ENCODE measurements at places on chromosomes 11 and 22.

DNA sequence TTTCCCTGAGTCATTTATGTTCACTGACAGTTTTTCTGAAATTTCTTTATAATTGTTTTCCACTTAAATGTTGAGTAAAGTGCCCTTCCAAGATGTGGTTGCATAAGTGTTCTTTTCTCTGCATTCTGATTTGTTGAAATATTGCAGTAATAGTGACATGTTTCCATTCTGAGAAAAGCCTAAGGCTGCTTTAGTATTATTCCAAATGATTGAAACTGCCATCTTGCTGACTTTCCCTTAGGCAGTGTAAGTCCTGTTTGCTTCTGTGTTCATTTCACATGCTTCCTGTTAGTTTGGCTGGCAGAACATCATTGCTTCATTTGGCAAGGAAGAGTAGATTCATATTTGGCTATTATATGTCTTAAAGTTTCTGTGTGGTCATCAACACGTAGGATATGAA, 146.5 kb downstream of the ELP4 start:
- no peak for DNase-seq

DNA sequence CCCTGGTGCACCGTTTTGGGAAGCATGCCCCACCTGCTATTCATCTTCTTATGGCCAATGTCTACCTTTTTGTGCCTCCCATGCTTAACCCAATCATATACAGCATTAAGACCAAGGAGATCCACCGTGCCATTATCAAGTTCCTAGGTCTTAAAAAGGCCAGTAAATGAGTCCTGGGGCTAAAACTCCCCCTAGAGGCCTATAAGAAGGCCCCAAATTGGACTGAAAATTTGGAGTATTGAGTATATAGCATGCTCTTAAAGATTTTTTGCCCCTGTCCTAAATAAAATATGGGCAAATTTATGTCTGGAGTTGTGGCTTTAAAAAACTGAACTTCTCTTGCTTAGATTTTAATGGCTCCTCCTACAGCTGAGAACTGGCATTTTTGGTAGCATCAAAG, 6.6 kb downstream of the OR51M1 start:
- DNase-seq = no peak

DNA sequence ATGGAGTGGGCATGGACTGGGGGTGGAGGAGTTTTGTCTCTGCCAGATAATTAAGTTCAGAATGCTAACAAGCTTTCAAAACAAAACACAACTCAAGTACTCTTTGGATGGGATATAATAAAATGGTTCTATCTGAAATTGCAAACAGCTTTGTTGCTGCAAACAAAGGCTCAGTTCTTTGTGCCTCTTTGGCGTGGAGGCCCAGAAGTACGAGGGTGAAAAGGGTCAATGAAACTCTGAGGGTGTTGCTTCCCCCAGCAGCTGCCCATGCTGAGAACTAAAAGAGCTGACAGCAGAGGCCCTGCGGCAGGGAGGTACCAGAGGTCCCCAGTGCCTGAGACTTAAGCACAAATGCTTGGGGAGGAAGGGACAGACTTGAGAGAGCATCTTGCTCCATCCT, 26.5 kb upstream of the IGSF22 start:
- no peak for DNase-seq

DNA sequence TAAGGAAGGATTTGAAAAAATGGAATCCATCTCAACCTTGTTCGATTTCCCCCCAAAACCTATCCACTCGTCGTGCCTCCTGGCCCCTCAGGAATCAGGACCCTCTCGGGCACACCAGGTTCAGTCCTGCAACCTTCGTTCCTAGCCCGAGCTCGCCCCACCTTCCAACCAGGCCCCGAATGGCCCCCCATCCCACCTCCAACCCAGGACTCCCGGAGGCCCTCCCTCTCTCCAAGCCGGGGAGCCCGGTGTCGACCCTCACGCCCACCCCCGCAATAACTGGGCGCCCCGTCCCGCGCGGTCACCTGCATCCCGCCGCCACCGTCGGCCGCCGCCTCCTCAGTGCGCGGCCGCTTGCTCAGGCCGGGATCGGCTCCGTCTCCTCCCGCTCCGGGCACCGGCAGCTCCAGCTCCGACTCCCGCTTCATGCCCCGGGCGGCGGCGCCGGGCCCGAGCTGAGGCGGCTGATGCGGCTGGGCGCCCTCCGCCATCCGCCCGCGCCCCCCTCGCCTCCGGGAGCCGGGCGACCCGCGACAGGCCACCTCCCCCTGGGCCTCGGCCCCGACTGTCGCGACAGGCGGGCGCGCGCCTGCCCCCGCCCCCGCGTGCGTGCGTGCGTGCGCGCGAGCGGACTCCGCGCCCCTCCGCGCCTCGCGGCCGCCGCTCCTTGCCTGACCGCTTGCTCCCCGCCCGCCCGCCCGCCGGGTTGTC, 534 bp downstream of the RBFOX2 start:
- no peak for DNase-seq

- no peak for DNase-seq
Measured at GRCh38 chr11:16773981-16774935, 35.8 kb downstream of the C11orf58 start.

GRCh38 chr11:102544594-102544993, 14.0 kb upstream of the MMP7 start:
- no peak for DNase-seq

GRCh38 chr11:73204711-73205121, 13.4 kb upstream of the P2RY2 start:
- DNase-seq = no peak

GRCh38 chr11:9847636-9848035, 183.8 kb downstream of the SWAP70 start:
- DNase-seq = no peak

GRCh38 chr11:76385903-76386302, 4.8 kb downstream of the GVQW3 start:
- DNase-seq = no peak

DNA sequence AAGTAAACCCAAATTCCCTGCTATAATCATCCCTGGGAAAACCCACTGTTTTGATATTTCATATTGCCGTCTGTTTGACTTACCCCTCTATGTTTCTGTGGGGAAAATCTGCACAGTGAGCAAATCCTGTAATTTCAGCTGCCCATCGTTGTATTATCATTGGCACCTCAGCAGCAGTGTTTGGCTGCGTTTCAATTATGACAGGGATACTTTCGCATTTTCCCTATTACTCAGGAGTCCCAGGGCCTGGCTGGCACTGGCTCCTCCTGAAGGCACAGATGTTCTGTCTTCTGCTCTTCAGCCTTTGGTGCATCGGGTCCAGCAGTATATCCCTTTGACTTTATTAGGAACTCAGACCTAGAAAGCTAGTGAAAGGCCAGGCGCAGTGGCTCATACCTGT, 12.2 kb upstream of the MMP12 start:
- DNase-seq = no peak

DNA sequence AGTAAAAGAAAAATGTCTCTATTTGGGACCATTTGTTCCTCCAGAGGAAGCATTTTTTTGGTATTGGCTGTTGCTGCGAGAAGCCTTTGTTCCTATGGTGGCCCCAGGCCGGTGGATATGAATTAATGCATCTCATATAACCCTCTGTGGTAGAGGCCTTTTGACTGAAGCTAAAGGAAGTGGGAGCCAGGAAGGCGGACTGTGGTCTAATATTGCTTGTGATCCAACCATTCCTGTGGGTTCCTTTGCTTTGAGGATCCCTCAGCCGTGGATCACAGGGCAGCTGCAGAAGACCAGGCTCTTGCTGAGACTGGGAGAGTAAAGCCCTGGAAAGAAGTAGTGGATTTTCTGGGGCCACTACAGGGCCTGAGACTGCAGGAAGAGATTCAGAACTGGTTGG, 68.3 kb upstream of the NAV2 start:
- no peak for DNase-seq

GRCh38 chr11:69904161-69904973, 85.2 kb upstream of the FGF3 start:
- no peak for DNase-seq

DNA sequence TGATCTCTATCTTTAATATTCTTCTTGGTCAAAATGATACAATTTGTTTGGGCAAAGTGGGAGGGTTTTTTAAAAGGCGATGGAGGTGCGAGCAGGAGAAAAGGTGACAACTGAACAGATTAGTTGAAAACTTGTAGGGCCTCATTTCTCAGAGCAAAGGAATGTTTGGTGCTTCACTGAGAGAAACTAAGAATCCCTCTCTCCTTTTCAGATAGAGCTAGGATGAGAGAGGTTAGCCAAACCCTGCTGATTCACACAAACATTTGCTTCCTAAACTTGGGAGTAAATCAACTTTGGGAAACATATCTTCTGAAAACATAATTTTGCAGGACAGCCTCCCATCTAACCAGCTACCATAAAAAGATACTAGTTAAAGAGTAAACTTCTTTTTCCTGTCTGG, 57.0 kb downstream of the PHF21A start:
- DNase-seq = no peak

DNA sequence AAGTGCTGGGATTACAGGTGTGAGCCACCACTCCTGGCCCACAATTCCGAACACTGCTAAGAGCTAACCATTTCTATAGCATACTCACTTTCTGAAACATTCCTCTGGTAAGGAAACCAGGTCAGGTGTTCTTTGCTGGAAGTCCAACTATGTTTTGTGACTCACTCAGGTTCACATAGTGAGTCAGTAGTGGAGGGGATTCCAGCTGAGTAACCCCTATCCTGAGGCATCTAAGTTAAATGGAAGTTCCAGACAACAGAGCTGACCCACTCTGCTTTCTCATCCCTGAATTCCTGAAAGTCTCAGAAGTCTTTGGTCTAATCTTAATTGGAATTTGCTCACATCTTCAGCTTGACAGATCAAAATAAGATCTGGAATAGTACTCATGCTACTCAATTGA, 3.0 kb upstream of the CHRNA10 start:
- no peak for DNase-seq

DNA sequence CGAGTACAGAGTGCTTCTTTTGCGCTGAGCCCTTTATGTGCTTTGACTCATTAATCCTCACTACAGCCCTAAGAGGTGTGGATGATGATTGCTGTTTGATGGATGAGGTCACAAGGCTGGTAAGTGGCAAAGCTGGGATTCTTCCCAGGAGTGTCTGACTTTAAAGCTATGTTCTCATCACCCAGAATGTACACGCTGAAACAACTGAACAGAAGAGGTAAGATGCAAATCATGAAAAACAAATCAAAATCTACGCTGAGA, 37.7 kb upstream of the CREB3L1 start:
- no peak for DNase-seq
